Gastrocnemius medialis (tissue), 4 donors: ENCODE measurements at places on chromosomes 16 and 17.

DNA sequence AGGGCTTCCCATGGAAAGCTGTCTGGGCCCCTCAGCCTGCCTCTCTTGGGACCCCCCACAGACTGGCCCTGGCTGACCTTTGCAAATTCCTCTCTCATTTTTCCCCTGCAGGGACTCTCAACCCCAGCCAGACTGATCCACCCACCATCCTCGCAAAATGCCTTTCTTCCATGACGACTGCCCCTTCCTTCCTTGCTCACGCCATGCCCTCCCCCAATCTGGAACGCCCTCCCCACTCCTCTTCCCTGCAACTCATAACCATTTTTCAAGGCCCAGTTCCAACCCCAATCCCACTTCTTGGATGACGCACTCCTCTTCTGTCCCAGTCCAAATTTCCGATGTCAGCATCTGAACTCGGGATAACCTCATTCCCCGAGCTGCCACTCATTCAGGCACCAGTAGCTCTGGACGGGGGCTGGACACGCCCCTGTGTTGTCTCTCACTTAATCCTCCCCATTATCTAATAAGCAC, 1.3 kb upstream of the DNAI2 start:
- DNase-seq: no peak

DNA sequence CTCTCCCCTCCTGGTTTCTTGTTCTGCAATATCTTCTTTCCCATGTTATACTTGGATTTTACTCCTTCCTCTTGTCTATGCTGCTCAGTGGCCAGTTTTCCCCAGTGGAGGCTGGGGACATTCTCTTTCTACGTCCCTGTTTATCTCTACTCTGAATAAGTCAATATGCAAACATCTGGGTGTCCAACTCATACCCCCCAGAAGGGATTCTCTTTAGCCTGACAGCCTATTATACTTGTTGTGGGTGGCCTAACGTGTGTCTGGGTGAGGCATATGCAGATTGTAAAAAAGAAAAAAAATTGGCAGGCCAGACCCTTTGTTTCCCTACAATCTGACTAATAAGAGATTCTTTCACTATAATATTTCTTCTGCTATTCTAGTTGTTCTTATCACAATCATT, 134.2 kb upstream of the MAF start:
- DNase-seq: no peak

- DNase-seq: no peak
These were observed 1.3 kb downstream of the CIITA start for GRCh38 chr16:10878328-10878643.

DNA sequence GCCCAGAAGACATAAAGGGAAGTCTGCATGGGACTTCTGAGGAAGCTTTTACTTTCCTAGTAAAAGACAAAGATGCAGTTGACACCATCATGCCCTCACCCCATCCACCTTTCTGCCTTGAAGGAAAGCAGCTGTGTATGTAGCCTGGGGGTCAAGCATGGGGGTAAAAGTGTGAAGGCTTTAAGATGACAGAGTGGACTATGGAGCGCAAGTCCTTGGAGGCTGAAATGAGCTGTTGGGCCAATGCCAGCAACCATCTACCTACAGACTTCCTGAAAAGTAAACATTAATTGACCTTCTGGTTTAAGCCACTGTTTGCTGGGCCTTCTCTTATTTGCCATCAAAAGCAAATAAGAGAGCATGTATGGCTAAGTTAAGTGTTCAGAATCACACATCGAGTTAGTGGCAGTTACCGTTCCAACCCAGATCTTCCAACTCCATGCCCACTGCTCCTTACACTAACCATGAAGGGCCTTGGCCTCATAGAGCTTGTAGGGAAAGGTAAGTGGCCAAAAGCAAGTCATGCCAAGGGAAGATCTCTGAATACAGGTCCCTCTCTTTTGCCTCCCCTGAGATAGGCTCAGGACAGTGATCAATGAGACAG, 30.0 kb downstream of the SLC13A5 start:
- DNase-seq: no peak

DNA sequence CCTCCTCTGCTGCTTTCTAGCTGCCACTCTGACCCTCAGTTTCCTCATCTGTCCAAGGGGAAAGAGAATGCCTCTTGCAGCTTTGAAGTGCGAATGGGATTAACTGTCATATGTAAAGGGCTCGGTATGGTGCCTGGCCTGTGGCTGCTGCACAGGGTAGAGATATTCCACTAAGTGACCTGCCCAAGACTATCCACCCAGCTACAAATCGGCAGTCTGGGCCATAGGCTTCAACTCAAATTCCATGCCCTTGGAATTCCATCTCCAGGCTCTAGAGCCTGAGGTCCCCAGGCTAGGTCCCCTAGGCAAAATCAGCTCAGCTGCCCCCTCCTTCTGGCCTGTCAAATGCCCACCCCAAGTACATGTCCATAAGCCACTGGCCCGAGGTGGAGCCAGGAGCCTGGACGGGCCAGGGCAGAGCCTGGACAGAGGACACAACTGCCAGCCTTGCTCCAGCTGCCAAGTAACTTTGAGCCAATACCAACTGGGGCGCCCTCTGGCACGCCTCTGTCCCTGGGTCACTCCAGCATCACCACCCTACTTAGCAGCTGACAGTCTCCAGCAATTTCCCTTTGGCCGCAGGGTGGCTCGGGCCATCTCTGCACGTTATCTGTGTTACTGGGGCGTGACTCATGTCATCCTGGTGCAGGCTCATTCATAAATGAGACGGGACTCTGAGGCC, 57.2 kb downstream of the SDK2 start:
- DNase-seq: no peak

- DNase-seq: no peak
These were observed 549.9 kb upstream of the CDH5 start for GRCh38 chr16:65816556-65816955.

GRCh38 chr16:7182510-7183109, 150.0 kb upstream of the RBFOX1 start:
- no peak for DNase-seq

GRCh38 chr17:40343219-40344119, 21.1 kb downstream of the GJD3 start:
- DNase-seq: no peak

DNA sequence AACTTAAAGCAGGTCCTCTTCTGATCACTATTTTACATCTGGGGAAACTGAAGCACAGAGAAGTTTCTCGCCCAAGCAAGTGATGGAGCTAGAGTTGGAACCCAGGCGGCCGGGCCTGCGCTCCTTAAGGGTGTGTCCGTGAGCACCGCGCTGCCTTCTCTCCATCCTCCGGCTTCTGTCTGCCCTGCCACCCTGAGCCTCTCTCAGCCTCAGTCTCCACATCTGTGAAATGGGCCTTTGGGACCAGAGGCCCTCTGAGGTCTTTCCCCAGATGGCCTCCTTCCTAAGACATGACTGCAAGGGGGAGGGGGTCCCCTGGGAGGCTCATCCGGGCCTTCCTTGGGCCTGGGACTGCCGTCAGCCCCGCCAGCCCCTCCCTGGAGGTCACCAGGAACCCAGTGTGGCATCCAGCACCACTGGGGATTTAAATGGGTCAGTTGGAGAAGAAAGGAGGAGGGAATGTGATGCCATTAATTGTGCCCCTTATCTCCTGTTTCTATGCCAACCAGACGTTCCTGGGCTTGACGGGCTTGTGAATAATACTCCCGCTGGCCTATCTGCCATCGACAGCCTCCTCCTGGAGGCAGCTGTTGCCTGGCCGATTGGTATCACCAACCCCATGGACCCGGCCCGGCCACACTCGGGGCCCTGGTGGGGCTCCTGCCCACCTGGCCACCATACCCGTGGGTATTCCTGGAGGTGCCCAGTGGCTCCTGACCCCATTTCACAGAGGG, 5.1 kb downstream of the ZFPM1 start:
- no peak for DNase-seq
